ENCODE measurements at places on chromosomes 6 and 20.
A peak's percentile ranks its signal among the peaks of the same experiment; 100 is the strongest.

- peak; percentile 48 for DNase-seq
Measured at GRCh38 chr6:116971959-116972358, 94.9 kb downstream of the RFX6 start.

GRCh38 chr6:31402324-31403282 lies 792 bp upstream of the MICA start:
- DNase-seq: no peak

- no peak for DNase-seq
Measured at GRCh38 chr6:50116797-50117542, 67.2 kb upstream of the DEFB112 start.

DNA sequence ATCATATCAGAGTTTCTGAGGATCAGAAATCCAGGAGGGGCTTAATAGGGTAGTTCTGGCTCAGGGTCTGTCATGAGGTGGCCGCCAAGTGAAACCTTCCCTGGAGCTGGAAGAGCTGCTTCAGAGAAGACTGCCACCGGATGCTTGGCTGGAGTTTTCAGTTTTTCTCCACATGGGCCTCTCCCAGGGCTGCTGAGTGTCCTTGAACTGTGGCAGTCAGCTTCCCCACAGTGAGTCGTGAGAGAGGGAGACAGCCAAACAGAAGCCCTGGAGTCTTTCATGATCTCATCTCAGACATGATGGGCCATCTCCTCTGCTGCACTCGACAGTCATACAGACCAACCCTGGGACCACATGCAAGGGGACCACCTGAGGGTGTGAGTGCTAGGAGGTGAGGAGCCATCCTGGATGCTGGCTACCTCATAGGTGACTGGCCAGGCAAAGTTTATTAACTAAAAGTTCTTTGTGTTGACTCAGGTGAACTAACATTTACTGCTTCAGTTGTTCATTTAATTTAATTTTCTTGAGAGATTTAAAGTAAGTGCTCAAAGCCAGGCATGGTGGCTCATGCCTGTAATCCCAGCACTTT lies 71.5 kb downstream of the SHLD1 start:
- no peak for DNase-seq

- DNase-seq: no peak
Measured at GRCh38 chr6:95489185-95489863, 88.0 kb upstream of the MANEA start.

- DNase-seq: no peak
Measured at GRCh38 chr20:13029687-13030375, 21.1 kb downstream of the SPTLC3 start.

DNA sequence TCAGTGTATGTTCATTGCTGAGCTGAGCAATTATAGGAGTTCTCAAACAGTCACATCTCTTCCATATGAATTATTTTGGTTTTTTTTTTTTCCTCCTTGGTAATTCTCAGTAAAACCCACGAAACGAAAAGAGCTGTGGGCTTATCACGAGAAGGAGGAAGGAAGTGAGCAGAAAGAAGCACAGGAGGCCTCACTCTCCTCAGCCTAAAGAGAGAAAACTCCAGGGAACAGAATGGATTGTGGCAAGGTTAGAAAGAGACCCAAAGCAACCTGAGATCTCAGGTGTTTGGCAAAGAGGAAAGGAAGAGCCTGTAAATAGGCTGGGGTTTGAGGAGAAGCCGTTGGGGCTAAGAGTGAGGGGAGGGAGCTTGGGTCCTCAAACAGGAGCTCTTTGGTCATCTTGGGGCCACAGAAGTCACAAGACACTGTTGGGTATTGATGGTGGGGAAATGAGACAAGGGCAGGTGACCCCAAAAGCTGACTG lies 67.8 kb upstream of the CITED2 start:
- peak; percentile 62 for DNase-seq

DNA sequence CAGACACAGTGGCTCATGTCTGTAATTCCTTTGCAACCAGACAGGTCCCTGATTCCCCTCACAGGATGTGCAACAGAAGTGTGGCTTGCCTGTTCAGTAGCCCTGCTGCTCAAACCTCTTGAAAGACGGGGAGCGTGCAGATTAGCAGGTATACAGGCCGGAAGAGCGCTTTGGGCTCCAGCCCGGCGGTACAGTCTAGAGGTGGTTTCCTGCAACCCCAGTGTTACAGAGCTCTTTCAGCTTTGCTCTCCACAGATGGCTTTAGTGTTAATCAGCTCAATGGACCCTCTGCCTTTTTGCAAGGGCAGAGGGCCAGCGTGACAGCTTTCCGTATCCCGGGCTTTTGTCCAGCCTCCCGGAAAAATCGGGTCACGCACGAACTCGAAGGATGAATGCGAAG lies 67.2 kb upstream of the TNFRSF21 start:
- peak; percentile 78 for DNase-seq

GRCh38 chr20:745683-746301 lies 22.5 kb downstream of the SLC52A3 start:
- DNase-seq: peak; percentile 48

DNA sequence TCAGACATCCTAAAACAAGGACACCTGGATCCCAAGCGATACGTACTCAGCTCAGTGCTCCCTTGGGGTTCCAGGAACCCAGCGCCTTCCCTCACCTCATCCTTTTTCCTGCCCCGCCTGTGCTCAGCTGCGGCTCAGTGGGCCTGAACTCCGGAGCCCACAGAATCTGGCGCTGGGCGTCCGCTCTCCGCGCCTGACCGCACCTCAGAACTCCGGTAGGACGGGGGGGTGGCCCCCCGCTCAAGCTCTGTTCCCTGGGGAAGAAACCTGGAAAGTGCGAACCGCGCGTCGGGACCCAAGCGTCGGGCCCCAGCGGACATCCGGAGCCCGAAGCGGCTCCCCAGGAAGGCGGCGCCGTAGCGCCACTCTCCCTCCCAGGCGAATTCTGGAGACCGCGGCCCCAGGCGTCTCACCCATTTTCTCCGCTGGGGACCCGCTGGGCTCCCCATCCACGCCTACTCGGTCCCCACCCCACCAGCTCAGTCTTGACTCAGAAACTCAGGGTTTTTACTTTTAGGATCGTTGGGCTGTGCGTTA lies 336 bp upstream of the LY6G5C start:
- peak; percentile 66 for DNase-seq

- DNase-seq: no peak
Measured at GRCh38 chr6:117955684-117956256, 48.7 kb downstream of the SLC35F1 start.

DNA sequence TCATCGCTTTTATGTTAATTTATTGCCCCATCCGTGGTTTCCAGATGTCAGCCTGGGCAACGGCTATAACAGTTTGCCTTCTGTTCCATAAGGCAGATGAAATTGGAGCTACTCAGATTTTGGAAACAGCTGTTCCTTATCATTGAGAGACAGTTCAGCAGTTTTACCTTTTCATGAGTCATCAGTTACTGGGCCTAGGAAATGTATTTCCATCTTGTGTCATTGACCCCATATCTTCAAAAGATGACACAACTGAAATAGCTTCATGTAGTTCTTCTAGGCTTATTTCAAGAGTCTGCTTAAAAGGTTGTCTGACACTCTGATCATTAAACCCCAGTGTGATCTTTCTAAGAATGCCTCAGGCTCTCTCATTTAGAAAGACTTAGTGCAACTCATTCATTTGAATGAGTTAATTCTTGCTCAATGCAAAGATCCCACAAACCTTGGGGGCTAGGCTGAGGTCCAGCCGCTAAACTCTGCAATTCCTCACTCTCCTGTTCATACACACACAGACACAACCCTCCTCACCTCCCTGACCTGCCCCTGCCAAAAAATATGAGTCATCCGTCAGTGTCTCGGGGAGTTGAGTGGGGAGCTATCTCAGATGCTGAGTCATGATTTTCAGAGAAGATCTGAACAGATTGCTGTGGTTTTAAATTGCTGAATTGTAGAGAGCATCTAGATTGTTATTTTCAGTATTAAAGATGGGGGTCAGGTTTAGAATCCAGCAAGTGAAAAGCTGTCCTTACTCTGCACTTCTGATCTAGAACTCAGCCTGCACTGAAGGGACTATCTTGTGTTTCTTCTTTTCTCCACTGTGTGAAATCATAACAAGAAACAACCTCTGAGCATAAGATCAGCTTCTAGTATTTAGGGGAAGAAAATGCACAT lies 61.8 kb downstream of the RPP40 start:
- DNase-seq: peak; percentile 78

DNA sequence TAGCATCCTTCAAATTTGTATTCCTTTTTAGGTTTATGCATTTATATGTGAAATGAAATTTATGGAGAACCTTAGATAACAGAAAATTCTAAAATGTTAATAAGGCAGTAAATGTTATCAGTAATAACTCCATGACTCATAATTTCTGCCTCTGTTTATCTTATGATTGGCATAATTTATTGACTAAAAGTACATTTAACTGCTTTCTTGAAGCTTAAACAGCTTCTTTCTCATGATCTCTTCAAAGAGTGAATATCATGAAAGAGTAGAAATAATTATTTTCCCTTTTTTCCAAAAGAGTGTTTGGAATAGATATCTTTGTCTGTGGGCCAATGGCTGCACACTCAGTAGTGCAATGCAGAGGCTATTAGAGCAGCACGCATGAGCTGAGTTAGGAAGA lies 91.3 kb downstream of the SHLD1 start:
- DNase-seq: no peak

DNA sequence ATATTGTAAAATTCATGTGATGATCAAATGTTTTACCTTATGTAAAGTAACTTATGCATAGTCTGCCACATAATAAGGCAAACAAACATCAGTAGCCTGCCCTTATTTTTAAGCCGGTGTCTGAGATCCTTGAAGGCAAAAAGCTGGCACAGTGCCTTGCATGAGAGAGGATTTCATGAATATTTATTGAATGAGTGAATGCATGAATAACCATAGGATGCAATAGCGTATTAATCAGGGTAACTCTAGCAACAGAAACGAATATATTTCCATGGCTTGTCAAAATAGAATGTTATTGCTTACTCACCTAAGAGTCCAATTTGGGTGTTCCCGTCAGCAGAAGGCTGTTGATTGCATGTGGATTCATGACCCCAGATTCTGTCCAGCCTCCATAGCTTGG lies 34.9 kb downstream of the BTBD3 start:
- no peak for DNase-seq

GRCh38 chr6:53811082-53811481 lies 16.3 kb downstream of the LRRC1 start:
- peak; percentile 48 for DNase-seq

DNA sequence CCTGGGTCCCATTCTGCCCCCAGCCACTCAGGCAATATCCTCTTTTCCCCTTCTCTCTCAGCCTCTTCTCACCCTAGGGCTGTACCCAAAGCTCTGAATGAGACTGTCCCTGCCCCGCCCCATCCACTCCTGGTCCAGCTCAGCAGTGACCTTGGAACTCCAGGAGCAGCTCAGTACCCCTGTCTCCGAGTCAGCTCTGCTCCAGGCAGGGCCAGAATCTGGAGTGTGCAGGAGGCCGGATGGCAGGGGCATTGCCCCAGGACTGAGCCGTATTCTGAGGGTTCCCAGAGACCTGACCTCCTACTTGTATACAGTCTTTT lies 2.0 kb upstream of the RAET1G start:
- no peak for DNase-seq

DNA sequence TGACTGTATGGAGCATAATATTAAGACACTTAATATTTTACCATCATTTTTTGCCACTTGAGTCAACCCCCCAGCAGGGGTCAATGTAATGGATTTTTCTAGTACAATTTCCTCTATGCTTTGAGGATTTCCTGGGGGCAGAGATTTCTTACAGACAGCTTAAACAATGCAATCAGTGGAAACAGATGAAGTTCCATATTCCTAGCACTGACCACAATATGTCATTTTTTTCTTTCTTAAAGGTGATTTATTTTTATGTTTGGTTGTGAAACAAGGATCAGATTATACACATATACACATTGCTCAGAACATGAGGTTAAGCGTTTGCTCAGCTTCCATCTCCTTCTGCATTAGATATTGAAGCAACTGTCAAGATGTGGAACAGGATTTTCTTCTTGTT lies 82.0 kb upstream of the ID4 start:
- DNase-seq: peak; percentile 38
